Panc1 (cell line): ENCODE measurements at places on chromosomes 5 and 9.

- no peak for DNase-seq
Measured at GRCh38 chr9:130498918-130499698, 54.3 kb downstream of the ASS1 start.

- DNase-seq, result no peak
Measured at GRCh38 chr5:59732806-59733205, 160.7 kb downstream of the PDE4D start.

DNA sequence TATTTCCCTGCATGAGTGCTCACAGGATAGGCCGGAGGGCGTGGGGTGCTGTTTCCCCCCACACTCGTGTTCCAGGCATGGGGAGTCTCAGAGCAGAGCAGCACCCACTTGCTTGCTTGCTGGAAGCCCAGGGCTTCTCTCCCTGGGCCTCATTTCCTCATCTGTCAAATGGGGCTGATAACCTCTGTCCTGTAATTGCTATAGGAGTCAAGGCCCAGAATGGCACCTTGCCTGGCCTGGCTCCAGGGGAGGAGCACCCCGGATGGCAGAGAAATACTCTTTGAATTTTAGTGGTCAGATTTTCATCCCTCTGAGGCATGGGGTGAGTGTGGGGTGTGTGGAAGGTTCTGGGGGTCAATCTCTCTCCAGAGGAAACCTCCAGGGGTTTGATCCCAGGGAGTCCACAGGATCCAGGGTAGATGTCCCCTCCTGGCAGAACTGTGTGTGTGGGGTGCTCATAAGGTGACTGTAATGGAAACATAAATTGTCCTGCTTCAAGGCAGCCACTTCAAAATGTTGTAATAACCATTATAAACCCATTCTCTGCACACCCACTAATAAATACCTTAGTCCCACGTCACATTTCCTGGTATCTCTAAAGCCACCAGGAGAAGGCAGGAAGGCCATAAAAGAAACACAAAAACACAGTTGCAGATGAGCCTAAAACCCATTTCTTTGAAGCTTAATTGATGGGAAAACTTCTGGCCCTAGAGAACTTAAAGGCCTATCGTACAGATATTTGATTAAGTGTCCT is 272.2 kb downstream of the FSTL4 start:
- no peak for DNase-seq

DNA sequence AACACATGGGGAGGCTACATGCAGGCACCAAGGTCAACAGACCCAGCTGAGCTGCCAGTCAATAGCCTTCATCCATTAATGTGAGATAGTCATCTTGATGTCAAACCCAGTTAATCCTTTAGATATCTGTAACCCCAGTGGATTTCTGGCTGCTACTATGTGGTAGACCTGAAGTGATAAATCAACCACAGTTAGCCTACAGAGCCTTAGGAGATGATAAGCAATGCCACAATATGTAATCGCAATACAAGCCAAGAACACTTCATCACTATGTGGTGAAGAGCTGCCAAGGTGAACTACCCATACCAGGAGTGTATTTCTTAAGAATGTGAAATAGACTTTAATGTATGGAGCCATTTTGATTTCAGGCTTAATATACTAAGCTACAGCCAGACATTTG is 1175.5 kb downstream of the DTWD2 start:
- no peak for DNase-seq

DNA sequence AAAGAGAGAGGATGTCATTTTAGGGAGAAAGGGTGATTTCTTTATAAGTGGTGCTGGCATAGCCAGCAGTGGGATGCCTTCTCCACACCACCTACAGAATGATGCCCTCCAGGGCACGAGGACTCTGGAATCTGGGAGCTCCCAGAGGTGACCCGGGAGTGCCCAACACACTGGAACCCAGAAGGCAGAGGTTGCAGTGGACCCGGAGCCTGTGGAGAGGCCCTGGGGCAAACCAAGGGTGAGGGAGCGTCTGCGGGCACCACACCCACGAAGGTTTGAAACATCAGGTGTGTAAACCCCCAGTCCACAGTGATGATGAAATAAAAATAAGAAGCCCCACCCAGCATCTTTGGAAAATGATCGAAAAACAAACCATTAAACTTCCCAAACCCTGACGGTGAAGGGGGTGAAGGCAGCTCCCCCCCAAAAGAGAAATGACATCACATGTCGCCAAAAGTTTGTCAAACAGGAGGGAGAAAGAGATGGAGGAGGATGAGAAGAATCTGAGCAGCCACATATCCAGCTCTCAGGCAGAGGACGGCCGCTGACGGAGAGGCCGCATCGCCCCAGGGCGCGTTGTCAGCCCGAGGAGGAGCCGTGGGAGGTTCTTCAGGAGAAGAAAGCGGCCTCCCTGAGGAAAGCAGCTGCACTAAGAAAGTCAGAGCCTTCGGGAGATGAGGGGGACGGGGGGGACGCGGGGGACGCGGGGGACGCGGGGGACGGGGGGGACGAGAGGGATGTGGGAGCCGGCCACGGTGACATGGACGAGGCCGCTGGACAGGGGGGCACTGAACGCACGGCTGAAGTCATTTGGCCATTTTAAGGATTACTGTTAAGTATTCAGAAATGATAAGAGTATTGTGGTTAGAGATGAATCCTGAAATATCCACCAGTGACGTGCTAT is 43.1 kb upstream of the NSMF start:
- DNase-seq, result no peak

DNA sequence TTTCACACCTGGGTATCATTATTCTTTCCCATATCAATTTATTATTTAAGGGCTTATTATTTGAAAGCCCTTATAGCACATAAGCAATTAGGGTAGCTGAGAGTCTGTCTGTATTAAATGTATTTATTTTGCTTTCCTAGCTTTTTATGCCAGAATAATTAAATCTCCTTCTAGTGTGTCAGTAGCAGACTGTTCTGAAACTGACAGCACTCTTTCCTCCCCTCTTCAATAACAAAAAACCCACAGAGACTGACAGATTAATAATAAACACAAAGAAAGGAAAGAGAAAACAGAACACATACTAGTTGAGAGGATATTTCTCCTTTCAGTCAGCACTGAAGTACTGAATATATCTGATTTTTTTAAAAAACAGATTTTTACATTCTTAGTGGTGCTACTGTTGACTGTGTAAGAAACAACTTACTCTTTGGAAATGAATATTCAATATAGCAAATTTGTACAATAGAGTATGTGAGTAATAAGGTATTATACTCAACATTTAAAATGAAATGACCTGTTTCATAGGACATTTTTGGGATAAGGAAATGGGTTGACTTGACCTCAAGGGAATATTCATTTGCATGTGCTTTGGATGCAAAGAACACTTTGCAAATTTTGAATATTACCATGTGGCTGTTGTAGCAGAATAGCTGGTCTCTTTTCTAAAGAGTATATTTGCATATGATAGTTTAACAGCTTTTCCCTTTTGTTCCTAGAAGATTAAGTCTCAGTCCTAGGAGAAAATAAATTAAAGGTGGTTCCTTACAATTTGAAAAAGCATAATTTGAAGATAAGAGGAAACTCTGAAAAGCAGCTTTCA is 208.3 kb downstream of the SPATA31D1 start:
- no peak for DNase-seq

GRCh38 chr5:149310947-149311658 is 34.2 kb upstream of the GRPEL2 start:
- no peak for DNase-seq

DNA sequence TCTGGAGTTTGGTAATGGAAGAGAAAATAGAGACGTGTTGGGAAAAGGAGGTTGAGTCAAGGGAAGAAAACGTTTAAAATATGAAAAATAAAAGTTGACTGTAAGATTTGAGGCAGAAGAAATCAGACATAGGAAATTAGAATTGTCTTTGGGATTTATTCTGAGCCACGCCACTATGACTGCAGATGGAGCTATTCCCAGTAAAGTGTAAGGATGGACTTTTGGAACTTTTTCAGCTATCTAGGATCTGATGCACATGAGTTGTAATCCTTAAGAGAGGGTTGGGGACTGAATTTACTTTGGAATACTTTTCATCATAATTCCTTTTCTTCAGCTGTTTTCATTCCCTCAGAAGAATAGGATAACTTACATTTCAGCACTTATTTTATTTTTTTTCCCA is 336.7 kb downstream of the FAM170A start:
- DNase-seq, result no peak

DNA sequence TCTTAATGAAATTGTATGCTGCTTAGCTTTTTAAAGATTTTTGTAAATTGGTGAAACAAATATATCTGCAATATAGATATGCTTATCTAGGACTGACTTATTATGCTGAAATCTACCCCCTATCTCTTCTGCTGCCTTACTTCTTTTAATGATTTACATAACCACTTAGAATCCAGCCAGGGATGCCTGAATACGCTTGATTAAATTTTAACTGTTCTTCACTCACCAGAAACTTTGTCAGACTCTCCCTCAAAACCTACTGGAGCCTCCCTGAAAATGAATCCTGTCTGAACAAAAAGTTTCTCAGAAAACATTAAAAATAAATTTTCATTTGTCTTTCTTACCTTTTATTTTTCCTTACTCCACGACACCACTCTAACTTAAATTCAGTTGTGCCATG is 111.7 kb downstream of the ST8SIA4 start:
- DNase-seq, result no peak

- no peak for DNase-seq
Measured at GRCh38 chr9:110936719-110937452, 101.4 kb downstream of the LPAR1 start.

DNA sequence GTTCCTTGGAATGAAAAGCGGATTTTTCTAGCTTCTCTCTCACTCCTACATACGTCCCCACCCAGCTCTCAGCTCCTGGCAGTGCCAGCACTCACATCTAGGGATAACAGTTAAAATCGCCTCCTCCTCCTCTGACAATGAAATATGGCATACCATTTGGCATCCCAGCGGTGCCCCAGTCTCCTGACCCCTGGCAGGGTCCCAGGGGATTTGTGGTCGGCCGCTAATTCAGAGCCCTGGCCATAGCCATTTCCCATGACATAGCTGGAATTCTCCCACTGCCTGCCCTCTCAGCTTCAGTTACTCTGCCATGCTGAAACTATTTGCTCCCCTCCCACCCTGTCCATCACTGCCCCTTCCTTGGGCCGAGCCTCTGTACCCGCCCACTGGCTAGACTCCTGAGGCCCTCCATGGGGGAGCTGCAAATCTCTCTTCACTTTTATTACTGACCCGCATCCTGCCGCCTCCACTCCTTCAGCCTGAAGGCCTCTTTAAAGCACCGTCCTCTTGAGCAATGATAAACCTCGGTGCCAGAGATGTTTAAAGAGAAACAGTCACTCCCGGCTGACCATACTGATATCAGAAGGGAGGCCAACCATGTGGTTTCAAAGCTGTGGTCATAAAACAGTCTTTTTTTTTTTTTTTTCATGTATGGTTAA is 139.8 kb downstream of the SLIT3 start:
- no peak for DNase-seq

- DNase-seq, result no peak
Measured at GRCh38 chr9:99192786-99193465, 28.8 kb downstream of the ALG2 start.

GRCh38 chr9:109471475-109472393 is 26.4 kb downstream of the PTPN3 start:
- no peak for DNase-seq

- DNase-seq, result no peak
Measured at GRCh38 chr9:133269537-133270362, 5.3 kb downstream of the ABO start.

GRCh38 chr9:86946201-86947145 is 833 bp downstream of the GAS1 start:
- DNase-seq, result no peak

DNA sequence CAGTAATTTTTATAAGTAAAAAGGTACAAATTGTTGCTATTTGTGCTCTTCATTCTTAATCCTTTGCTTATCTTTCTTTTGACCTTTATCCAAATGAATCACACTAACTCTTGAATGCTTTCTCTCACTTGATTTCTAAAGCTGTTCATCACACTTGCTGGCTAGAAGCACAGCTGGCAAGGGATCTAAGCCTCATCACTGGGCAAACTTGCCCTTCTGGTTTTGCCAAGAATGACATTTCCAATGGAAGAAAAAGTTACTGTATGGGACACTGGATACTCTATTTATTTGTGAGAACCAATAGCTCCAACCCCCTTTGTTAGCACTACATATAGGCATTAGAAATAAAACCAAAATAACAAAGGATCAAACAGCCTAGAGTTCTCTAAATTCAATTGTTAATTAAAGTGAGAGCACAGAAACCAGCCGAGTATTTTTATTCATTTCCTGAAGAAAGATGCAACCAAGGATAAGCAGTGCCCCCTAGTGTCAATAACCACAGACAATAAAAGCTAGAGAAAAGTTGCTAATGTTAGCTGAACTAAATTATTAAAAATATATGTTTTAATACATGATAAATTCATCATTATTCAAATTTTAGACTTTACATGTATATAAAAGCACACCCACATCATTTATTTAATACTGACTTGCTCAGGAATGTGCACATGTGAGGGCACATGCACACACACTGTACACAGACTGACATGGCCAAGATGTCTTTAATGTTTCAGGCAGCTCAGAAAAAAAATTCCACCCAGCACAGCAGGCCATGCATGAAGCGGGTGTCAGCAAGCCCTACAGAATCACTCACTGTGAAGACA is 59.8 kb upstream of the POU5F2 start:
- peak; percentile 24 for DNase-seq

GRCh38 chr9:136793086-136793946 is 2.2 kb downstream of the TMEM141 start:
- no peak for DNase-seq

DNA sequence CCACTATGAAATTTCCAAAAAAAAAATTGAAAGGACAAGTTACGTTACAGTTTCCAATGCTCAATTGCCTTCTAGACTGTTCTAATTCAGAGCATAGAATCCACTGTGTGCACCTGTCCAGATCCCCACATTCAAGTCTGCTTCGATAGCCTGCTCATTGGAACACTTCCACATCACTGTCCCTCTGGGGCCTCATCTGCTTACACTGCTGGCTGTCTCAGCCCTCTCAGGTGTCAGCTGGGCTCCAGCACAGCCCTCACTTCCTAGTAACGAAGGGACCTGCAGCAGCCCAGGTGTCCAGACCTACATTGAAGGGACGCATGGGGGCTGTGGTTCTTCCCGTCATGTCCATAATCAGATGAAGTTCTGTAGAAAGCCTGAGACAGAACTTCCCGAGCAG is 94.3 kb upstream of the EMB start:
- DNase-seq, result no peak

- no peak for DNase-seq
Measured at GRCh38 chr9:18245911-18246310, 228.0 kb upstream of the ADAMTSL1 start.

GRCh38 chr5:59598547-59598874 is 295.0 kb downstream of the PDE4D start:
- no peak for DNase-seq
